NCI-H510A treated with DMSO at 0.1 percent for 48 hours (cell line): ENCODE measurements at places on chromosomes 1 and 21.

DNA sequence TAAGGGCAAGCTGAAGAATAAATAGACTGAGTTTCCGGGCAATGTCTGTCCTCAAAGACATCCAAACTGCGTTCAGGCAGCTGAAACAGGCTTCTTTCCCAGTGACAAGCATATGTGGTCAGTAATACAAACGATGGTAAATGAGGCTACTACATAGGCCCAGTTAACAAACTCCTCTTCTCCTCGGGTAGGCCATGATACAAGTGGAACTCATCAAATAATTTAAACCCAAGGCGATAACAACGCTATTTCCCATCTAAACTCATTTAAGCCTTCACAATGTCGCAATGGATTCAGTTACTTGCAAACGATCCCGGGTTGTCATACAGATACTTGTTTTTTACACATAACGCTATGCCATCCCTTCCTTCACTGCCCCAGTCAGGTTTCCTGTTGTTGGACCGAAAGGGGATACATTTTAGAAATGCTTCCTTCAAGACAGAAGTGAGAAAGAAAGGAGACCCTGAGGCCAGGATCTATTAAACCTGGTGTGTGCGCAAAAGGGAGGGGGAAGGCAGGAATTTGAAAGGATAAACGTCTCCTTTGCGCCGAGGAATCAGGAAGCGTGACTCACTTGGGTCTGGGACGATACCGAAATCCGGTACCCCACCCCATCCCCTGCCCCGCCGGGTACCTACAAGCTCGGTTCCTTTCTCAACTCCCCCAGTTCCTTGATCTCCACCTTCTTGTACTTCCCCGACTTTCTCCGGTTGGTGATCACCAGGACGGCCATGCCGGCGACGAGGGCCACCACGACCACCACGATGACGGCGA lies 1.3 kb downstream of the TACSTD2 start:
- DNase-seq: no peak

DNA sequence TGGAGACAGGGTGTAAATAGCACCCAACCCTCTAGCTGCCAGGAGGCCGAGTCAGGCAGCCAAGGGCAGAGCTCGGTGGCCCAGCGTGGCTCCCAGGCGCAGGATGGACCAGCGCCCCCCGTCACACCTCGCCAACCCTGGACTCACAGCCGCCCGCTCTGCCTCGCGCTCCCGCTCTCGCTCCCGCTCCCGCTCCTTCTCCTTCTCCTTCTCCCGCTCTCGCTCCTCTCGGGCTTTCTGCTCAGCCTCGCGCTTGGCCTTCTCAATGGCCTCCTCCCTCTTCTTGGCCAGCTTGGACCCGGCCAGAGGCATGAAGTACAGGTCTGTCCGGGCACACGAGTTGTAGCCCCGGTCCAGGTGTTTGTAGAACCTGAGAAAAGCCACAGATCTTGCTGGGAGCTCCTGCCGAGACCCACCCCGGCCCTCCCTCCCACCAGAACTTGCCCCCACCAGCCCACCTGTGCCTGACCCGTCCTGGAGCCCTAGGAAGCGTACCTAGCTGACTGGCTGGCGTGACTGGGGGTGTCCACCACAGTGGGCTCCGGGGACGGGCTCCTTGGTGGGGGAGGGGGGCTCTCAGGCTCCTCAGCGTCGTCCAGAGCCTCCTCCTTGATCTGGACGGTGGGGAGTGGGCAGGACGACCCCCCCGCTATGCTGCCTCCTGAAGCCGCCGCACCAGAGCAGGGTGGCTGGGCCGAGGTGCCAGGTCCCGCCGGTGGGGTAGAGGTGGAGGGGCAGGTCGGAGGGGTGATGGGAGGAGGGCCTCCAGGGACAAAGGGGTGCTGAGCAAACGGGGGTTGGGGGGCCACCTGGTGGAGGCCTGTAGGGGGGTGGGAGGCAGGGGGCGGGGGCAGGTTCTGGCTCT lies 41.9 kb downstream of the SLC45A1 start:
- no peak for DNase-seq

DNA sequence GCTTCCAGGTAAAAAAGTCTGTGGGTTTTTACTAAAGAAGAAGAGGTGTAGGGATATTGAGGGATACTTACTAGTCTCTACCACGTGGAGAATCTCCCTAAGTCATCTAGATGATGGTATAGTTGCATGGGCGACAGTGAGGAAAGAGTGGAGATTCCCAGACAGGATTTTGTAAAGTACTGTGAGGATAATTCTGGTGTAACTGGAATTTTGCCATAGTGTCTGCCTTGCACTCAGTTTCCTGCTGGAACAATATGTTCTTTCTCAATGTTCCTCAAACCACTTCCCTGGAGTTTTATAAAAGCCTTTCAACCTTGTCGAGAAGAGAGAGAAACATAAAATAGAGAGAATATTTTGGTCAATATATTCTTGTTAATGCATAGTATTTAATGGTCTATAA lies 95.1 kb upstream of the WLS start:
- DNase-seq: no peak

DNA sequence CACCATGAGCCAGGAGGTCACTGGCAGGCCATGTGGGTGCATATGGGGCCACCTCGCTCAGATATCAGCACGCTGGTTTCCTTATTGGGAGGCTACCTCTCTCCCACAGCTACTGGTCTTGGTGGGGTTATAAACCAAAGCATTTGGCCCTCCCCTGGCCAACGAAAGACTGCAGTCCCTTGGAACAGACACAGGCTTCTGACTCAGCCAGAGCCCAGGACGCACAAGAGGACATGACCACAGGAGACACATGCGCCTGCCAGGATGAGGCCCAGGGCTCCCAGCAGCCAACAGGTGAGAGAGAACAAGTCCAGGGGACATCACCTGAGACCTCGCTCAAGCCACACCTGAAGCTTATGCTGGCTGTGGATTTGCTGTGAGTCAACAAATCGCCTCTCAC lies 13.8 kb downstream of the NPHP4 start:
- no peak for DNase-seq

GRCh38 chr1:23524716-23525401 lies 6.2 kb downstream of the E2F2 start:
- peak; percentile 78 for DNase-seq

DNA sequence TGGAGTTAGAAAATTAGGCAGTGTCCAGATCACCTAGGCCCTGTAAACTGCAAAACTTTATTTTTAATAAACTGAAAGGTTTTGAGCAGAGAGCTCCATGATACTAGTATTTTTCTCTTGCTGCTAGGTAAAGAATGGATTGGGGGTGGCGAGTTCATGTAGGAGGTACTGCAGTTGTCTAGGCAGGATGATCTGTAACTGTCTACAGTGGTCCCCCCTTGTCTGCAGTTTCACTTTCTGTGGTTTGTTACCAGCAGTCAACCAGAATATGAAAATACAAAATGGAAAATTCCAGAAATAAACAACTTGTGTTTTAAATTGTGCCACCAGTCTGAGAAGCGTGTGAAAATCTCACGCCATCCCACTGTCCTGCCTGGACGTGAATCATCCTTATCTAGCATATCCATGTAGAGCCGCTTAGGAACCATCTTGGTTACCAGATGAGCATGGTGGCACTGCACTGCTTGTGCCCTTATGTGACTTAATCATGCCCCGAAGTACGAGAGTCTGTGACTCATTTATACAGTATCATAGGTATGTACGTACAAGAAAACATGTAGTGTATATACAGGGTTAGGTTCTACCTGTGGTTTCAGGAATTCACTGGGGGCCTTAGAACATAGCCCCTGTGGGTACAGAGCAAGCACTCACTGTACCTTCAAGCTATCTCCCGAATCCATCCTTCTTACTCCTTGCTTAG lies 94.2 kb downstream of the AHCTF1 start:
- DNase-seq: no peak

- DNase-seq: no peak
Observed at GRCh38 chr1:111441573-111442192, 7.4 kb downstream of the WDR77 start.

GRCh38 chr21:39715804-39716397 lies 29.1 kb upstream of the IGSF5 start:
- DNase-seq: peak; percentile 34

DNA sequence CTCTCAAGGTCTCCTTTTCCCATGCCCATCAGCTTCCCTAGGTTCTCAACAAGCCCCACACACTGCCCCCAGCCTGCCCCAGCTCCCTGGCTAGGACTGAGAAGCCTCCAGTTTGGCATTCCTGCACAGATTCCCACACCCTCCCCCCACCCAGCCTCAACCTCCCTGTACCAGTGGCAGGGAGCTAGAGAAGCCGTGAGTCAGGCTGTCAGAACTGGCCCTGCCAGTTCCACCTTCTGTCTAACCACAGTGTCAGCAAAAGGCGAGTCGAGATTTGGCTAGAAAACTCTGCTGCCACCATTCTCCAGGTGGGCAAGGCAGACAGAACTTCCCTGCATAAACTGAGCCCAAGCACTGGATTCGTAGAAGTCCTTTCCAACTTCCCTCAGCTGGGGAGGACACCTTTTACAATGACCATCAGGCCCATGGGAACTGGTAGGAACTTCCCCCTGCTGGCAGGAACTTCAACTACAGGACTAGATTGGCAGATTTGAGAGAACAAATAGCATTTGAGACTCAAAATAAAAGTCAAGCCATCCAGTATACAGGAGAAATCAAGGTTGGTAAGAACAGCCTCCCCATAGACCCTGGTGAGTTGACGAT lies 31.0 kb downstream of the TNNT2 start:
- DNase-seq: peak; percentile 49

GRCh38 chr1:185532856-185533255 lies 201.3 kb upstream of the HMCN1 start:
- no peak for DNase-seq

GRCh38 chr1:161201836-161202712 lies at the start of gene NDUFS2:
NDUFS2 (plus strand) TSS chr1:161202367; CDS start chr1:161202386, 19 bp downstream.
- DNase-seq: peak; percentile 96

GRCh38 chr1:225812488-225813213 lies 2.7 kb downstream of the EPHX1 start:
- no peak for DNase-seq

- no peak for DNase-seq
Observed at GRCh38 chr1:6521536-6521935, 30.1 kb upstream of the PLEKHG5 start.

DNA sequence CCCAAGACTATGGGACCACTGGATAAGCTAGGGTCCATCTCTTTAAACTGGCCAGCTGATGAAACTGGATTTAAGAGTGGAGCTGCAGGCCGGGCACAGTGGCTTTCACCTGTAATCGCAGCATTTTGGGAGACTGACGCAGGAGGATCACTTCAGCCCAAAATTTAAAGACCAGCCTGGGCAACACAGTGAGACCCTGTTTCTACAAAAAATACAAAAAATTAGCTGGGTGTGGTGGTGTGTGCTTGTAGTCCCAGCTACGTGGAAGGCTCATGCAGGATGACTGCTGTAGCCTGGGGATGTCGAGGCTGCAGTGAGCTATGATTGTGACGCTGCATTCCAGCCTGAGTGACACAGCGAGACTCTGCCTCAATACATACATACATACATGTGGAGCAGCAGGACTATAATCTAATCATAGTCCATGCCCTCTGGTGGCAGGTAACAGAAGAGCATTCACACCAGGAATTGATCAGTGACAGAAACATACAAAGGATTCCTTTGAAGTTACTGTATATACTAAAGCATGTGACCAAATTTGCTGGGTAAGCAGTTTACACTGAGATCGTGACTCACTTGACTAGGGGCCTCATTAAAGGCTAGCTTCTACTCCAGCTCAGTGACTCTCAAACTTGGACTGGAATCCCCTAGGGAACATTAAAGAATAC lies 101.5 kb upstream of the SLFNL1 start:
- peak; percentile 91 for DNase-seq

- DNase-seq: no peak
Observed at GRCh38 chr1:152462636-152463035, 48.0 kb upstream of the LCE5A start.
